H9 (cell line): ENCODE measurements at places on chromosomes 7 and 10.

GRCh38 chr7:108839076-108839475, 269.4 kb downstream of the DNAJB9 start:
- no peak for DNase-seq

GRCh38 chr7:2270495-2270894, 28.5 kb downstream of the NUDT1 start:
- peak; percentile 37 for DNase-seq

GRCh38 chr10:102819054-102819453, 18.2 kb downstream of the CYP17A1 start:
- no peak for DNase-seq

GRCh38 chr10:99527526-99528493, 4.9 kb upstream of the NKX2-3 start:
- peak; percentile 55 for DNase-seq

- no peak for DNase-seq
These were observed 198.3 kb downstream of the WDR11 start for GRCh38 chr10:121049489-121049888.

DNA sequence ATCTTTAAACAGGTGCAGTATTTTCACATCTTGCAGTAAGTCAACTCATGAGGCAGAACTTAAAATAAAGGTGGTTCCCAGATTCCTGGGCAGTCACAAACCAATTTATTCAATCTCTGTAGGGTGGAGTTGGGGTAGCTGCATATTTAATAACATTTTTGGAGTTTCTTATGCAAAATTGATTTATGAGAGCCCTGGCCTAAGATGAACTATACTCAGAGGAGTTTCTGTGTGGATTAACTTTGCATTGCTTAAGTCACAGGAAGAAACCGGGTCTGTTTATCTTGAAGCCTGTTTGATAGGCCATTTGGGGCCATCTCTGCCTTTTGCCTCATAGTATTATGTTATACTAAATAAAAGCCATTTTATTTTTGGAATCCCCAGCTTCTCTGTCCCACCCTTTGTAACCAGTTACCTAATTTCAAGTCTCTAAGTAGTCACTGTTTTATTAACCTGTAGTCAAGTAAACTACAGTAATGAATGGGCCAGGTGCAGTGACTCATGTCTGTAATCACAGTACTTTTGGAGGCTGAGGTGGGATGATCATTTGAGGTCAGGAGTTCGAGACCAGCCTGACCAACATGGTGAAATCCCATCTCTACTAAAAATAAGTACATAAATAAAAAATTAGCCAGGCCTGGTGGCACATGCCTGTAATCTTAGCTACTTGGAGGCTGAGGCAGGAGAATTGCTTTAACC, 104.4 kb upstream of the FAM3C start:
- DNase-seq, result no peak

GRCh38 chr7:154306036-154306435, 253.8 kb downstream of the DPP6 start:
- DNase-seq, result no peak

- DNase-seq, result peak; percentile 91
These were observed 36.0 kb upstream of the SEMA3E start for GRCh38 chr7:83684928-83685327.

DNA sequence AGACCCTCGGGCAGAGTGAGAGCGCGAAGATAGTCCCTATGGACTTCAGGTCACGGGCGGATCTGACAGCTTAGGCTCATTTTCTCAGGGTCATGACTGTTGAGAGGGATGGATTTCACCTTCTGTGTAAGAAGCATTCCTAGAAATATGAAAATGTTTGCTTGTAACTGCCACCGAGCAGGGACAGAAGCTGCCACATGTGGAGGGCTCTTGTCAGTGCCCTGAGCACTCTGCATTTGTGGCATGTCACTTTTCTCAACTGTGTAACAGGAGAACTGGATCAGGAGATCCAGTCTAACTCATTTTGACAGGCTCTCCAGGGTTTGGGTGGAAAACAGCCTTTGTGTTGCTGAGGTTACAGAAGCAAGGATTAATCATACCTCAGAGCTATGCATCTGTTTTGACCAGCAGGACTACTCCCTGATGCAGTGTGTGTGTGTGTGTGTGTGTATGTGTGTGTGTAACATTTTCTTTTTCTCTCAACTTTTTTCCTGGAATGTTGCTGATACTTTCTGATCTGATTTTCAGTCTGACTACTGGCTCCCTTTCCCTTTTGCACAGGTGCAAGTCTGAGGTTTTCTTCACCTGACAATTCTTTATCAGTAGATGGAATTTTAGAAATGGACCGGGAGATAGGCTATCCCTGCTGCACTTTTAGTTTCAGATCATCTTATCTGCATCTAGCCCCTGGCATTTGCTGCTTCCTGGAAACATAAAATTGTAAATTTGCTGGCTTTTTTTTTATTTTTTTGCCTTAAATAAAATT, 183.3 kb downstream of the STK31 start:
- DNase-seq, result no peak

DNA sequence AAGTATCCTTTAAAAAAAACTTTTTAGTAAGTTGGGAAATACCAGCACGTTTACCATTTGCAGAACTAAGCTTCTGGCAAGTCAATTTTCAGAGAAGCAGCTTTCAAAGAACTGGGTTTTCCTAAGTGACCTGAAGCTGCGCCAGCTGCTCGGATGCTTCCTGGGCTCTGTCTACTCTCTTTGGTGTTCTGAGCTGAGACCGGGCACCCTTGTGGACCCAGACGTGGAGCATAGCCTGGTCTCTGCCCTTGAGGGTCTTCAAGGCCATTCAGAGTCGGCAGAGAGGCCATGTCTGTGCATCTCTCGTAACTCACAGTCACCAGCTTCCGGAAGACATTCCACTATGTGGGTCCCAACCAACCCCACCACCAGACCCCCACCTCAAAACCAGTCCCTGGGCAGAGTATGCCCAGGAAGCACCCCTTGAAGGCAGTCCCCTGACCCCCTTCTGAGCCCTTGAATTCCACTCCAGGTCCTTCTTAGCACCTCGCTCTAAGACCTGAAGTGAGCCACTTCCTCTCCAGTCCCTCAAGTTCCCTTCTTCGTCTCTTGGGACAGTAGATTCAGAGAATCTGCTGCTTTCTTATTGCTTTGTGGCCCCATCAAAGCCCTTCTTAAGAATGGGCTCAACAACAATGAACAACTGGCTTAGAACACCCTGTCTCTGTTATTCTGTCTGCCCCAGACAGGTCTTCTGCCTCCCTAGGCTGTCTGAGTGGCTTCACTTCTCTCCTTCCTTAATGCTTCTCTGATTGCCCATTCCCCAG, 8.5 kb downstream of the CALML5 start:
- DNase-seq, result no peak

- DNase-seq, result no peak
These were observed 65.9 kb downstream of the PDIA4 start for GRCh38 chr7:148962440-148962822.

- no peak for DNase-seq
These were observed 110.4 kb downstream of the AHR start for GRCh38 chr7:17408904-17409290.

- DNase-seq, result no peak
These were observed 419.5 kb downstream of the PAXIP1 start for GRCh38 chr7:154583454-154583853.

DNA sequence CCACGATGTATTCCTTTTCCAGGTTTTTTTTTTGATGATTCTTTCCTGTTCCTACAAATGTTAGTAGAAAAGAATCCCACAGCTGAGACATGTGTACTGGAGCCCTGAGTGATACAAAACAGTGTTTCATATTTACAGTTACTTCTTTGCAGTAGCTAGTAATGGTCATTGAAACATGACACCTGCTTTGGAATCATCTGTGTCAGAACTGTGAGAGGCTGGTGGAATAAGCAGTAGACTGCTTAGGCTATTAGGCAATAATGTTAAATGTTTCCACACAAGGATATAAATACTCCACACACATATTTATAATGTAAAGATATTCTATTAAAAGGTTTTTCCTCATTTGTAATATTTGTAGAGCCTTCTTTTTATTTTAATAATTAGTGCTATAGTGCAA, 394.0 kb downstream of the THSD7A start:
- no peak for DNase-seq

GRCh38 chr10:3192856-3193635, 20.5 kb upstream of the PITRM1 start:
- no peak for DNase-seq

GRCh38 chr7:82760831-82761230, 317.3 kb upstream of the CACNA2D1 start:
- no peak for DNase-seq

DNA sequence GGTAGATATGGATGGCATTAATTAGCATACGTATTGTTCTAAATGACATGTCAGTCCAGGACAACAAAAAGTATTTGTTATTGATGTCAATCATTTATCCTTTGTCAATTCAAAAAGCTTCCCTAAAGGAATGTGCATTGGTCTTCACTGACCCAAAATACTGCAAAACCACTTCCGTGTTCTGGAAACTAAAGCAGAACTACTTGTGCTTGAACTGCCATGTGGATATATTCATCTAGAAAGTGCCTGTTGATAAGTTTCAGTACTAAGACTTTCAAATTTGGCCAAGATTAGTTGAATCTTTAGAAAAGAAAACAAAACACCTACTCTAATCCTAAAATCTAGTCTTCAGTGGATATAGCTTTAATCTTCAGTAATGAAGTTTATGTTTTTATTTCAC, 242.1 kb upstream of the PPP1R3A start:
- no peak for DNase-seq

- DNase-seq, result no peak
These were observed 506.1 kb upstream of the FZD8 start for GRCh38 chr10:36148207-36148606.

GRCh38 chr10:72107325-72108003, 19.1 kb upstream of the SPOCK2 start:
- no peak for DNase-seq

DNA sequence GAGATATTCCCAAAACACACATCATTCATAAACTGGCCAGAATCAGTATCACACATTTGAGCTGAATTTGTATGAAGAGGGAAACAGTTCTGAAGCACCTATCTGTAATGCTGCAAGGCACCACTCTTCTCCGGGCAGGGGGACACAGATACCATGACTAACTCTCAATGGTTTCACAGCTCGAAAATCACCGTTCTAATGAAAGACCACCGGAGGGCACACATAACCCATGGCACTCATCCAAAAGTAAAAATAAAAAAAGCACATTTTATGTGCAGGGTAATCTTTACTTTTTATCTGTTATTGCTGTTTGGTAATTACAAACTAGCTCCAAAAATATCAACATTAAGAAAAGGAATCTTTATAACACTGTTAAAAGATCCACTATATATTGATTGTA, 137.5 kb downstream of the PARD3 start:
- DNase-seq, result no peak

GRCh38 chr7:55032069-55032699, 13.4 kb downstream of the EGFR start:
- no peak for DNase-seq

GRCh38 chr7:142053988-142054387, 57.5 kb upstream of the MGAM2 start:
- DNase-seq, result no peak

DNA sequence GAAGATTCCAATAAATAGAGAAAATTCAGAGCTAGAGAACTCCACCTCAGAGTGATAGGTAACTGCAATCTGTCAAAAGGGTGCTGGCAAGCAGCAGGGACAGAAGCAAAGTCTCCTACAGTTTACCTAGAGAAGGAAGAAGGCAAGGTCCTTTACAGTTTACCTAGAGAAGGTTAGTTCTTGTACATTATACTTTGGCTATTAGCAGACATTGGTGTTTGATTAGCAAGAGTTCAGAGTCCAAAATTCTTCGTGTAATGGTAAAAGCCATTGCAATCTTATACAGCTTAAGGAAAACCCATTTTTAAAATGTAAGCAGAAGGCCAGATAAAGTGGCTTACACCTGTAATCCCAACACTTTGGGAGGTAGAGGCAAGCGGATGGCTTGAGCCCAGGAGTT, 45.9 kb downstream of the SLC25A13 start:
- DNase-seq, result no peak

GRCh38 chr7:90345595-90346335, 751 bp upstream of the GTPBP10 start:
- DNase-seq, result no peak

DNA sequence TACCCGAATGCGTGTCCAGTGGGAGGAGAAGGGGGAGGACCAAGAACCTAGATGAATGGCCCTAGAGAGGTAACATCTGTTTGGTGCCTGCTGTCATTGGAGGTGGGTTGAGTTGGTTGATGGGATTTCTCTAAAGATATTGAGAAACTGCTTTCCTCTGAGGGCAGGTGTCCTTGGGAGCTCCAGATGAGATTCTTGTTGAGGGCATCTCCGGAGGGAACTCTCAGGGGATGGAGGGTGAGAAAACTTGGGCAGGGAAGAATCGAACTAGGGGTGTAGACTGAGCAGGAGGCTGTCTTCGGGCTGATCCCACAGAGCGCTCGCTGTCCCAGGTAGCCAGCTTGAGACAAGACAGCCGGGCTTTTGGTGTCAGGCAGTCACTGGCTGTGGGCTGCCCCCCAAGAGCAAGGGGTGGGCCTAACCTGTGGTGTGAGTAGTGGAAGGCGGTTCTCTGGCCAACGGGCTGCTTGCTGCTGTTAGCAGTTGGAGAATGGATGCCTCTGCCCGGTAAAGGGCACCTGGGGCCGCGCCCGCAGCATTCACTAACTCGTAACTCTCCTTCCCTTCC, 3.7 kb downstream of the IRF5 start:
- no peak for DNase-seq

GRCh38 chr7:97845622-97846203, 26.5 kb downstream of the ASNS start:
- no peak for DNase-seq

DNA sequence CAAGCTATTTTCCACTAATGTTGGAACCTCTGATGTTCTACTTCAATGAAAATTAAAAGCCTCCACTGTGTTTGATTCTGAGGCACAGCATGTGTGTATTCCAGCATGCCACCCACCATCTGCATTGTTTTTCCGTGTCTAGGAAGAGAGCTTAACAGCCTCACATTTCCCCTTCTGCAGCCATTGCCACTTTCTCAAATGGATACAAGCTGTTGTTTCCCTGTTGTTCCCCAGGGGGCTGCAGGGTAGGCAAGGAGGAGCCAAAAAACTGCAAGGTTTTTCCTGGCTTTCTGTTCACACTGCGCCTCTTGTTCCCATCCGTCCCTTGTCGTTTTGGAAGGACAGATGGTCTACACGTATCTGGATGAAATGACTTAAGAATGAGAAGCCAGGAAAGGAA, 72.3 kb upstream of the DNAJB12 start:
- peak; percentile 54 for DNase-seq

DNA sequence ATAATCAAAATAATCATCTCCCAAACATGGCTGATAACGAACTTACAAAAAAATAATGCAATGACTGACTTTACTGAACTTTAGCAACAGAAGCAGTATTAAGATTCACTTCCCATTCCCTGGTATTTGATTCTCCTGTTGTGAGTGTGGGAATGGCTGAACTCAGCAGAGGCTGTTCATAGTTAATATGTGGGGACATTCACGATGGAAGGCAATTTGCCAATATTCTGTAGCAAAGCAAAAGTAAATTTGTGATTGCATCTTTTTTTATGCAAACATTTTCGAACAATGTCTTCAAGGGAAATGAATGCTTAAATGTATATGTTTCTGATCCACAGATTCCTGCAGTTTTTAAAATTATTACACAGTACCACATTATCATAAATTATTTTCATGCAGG, 431.7 kb upstream of the KLF6 start:
- no peak for DNase-seq
